ENCODE measurements at places on chromosomes 5 and 9. TPM values are rescaled to one million over a fixed set of nuclear protein-coding genes. Genes with fewer than 3 reads are reported as not detected.

CER1 gene
- not detected for total RNA-seq

HTR1A gene
- not detected for total RNA-seq

PDE6A gene
- not detected for total RNA-seq

ENG gene
- total RNA-seq = 215 TPM

TTF1 gene
- 14.1 TPM for total RNA-seq

IL11RA gene
- total RNA-seq = 5.7 TPM

ORM2 gene
- not detected for total RNA-seq

AK8 gene
- total RNA-seq = 0.13 TPM

CARD9 gene
- total RNA-seq = 0.40 TPM

PCDHA7 gene
- 0.07 TPM for total RNA-seq

C9orf153 gene
- total RNA-seq = 0.27 TPM

ANKRD55 gene
- total RNA-seq = 0.57 TPM

TXNDC8 gene
- total RNA-seq = not detected

PCDHB12 gene
- total RNA-seq = 0.07 TPM

GDF9 gene
- 0.14 TPM for total RNA-seq

RNF208 gene
- 0.43 TPM for total RNA-seq

PCDHGA8 gene
- 1.6 TPM for total RNA-seq

NRARP gene
- 12.1 TPM for total RNA-seq

TMEM252 gene
- not detected for total RNA-seq

PCDHA3 gene
- total RNA-seq = 0.14 TPM

ACTL7A gene
- total RNA-seq = not detected
